ENCODE measurements at places on chromosomes 12 and 14.

GRCh38 chr14:70987041-70987440 lies 79.8 kb downstream of the PCNX1 start:
- no peak for DNase-seq

DNA sequence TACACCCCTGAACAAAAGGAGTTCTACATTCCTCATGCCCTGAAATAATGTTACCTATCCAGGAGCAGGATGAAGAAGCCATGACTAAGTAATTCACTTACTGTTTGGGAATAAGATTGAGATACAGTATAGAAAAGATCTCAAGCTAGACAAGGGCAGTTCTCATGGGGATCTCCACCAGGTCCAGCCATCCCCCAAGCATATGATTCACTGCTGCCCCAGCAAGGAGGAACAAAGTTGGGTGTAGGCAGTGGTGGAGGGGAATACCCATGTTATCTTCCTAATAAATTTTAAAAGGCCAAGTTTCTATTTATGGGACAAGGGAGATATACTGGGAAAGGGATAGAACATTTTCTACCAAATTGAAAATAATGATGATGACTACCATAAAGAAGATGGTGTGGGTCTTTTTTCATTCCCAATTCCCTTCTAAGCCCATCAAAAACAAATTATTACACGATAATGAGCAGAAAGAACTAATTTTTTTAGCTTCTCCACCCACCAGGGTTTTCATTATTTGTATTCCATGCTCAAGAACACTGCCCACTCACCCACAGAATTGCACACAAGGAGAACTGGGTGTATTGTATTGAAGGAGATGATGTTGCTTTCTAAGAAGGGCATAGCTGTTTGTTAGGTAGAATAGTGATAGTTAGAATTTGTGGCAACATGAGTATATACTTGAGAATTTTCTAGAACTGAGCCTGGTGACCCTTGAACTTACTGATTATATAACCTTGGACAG lies 204.6 kb downstream of the BTG1 start:
- no peak for DNase-seq

- no peak for DNase-seq
These were observed 25.3 kb upstream of the TCL1B start for GRCh38 chr14:95660651-95661515.

GRCh38 chr12:27595231-27595642 lies 71.2 kb downstream of the PPFIBP1 start:
- no peak for DNase-seq
